Mammary microvascular endothelial cell (primary cell): ENCODE measurements at places on chromosomes 6 and 20. TPM values are rescaled to one million over a fixed set of nuclear protein-coding genes. Genes with fewer than 3 reads are reported as not detected.

The SH3BGRL2 gene
- 23.8 and 27.3 TPM in 2 replicates for total RNA-seq

The SMLR1 gene
- total RNA-seq: not detected in 2 replicates

The PNLDC1 gene
- 0.27 TPM in 1 of 2 replicates, not detected in the other for total RNA-seq

The SEMG1 gene
- not detected in 2 replicates for total RNA-seq

The RIN2 gene
- total RNA-seq: 57.9 and 75.0 TPM in 2 replicates

The L3MBTL3 gene
- 12.6 and 12.8 TPM in 2 replicates for total RNA-seq

The HLA-DMA gene
- 2.3 and 4.9 TPM in 2 replicates for total RNA-seq

The THBD gene
- total RNA-seq: 82.8 and 82.9 TPM in 2 replicates
